ENCODE measurements at places on chromosomes 5 and 9.

DNA sequence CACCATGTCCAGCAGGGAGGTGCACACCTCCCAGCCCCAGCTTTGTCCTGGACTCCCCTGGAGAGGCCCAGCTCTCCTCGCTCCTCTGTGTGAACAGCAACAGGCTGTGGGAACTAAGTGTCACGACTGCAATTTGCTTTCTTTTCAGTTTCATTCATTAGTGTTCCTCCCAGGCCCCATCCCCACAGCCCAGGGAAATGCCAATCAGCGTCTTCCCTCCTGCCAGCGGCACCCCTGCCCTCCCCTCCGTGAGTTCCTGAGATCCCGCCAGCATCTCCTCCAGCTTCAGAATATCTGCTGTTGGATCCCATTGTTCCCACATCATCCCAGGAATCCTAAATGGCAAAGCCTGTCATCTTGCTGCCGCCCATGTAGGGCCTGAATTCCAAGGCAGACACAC, 13.1 kb upstream of the RPL26L1 start:
- DNase-seq: no peak

DNA sequence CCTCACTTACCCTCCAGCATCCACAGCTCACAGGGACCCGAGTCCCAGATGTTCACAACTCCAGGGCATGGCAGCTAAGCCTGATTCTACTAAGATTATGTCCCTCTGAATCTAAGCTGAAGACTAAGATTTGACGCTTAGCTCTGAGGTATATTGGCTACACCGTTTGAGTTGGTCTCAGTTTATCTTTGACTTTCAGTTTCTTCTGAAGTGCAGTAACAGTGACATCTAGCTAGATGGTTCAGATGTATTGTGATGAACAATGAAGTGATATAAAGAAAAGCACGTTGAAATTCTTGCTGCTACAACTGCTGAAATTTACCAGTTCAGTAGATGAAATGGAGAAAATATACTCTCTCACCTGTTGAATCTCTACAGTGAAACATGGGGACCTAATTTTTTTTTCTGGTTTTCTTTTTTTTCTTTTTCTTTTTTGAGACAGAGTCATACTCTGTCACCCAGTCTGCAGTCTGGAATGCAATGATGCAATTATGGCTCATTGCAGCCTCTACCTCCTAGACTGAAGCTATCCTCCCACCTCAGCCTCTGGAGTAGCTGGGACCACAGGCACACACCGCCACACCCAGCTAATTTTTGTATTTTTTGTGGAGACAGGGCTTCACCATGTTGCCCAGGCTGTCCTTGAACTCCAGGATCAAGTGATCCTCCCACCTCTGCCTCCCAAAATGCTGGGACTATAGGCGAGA, 15.7 kb downstream of the RFK start:
- no peak for DNase-seq

DNA sequence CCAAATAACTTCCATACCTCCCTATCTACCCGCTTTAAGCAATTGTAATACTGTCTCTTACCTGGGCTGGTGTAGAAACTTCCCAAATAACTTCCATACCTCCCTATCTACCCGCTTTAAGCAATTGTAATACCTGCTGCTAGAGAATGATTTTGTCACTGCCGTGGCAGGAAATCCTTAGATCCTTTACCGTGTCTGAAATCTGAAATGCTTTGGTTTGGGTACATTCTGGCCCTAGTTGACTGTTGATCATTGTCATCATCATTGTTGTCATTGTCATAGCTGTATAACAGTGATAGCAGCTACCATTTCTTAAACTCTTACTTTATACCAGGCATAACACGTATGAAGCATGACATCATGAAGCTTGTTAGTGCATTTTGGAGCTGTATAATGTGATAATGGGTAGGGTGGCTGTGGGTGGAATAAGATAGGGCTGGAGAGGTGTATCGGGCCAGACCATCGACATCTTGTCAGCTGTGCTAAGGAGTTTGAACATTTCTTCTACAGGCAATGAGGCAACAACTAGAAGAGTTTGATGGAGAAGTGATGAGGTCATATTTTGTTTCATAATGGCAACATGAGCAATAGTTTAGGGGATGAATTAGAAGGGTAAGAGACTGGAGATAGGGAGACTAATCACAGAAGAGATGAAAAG, 15.7 kb downstream of the PIP5K1B start:
- DNase-seq: no peak

- no peak for DNase-seq
These were observed 17.0 kb downstream of the BICD2 start for GRCh38 chr9:92747459-92748232.
